ENCODE measurements at places on chromosomes 5 and 9.

DNA sequence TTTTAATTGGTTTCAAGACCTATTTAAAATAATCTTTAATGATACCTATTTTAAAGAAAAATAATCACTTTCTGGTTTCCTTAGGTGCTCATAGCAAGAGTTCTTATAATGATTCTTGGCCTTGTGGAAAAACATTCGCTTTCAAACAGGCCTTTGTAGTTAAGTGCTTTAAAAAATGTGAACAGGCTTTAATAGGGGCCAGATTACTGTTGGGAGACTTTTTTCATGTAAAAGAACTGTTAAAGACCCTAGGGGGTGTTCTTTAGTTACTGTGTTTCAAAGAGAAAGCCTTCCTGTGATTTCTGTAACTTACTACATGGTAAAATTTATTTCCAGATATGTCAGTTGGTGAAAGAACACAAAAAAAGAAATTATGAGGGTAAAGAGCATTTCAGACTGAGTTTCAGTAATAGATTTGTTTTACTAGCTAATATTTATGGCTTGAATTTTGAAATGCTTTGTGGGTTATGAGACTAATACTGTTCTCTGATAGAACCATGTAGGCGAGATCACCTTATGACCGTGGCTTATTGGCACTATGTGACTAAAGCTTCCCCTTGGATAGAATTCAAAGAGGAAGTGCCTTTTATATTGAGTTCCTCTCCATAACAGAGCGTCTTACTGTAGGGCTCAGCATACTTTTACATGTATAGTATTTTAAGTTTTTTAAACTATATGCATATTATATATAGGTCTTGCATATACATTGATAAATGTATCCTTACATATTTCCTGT lies 70.7 kb downstream of the CSNK1G3 start:
- DNase-seq: no peak

DNA sequence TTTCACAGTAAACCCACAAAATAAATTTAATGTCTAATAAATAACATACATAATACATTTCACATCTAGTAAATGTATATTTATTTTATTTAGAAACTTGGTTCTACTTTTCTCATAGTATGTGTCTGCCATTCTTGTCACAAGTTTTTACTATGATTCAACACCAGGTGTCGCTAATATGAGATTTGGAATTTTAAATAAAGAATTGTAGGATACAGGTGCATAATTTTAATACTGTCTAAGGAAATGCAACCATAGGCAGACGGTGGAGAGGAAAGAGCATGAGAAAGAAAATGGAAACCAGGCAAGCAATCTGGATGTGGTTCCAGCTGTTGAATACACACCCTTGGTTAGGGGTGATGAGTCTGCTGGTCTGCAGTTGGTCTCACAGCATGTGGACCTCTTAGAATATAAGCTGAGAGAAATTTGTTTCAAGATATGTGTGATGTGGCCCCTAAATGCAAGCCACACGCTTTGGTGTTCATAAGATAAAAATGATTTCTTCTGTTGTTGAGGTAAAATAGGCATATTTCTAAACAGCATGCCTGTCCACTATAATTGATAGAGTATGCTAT lies 114.7 kb upstream of the TXNDC8 start:
- DNase-seq: no peak

- no peak for DNase-seq
Measured at GRCh38 chr5:107612541-107612940, 58.2 kb downstream of the EFNA5 start.

DNA sequence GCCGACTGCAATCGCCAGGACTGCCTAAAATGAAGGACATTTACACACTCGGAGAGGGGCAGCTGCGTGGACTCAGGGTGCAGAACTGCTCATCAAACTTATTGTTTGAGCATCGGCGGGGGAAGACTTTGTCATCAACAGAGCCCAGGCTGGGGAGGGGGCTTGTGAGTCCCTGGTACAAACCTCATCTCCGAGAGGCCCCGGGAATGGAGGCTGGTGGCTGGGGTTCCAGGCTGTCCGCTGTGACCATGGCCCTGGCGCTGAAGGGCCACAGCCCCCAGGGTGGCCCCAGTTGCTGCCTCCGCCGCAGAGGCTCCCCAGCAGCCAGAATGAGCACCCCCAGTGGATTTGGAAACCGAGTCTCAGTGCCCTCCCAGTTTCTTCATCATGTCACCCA lies 46.1 kb upstream of the RNU6ATAC start:
- no peak for DNase-seq

DNA sequence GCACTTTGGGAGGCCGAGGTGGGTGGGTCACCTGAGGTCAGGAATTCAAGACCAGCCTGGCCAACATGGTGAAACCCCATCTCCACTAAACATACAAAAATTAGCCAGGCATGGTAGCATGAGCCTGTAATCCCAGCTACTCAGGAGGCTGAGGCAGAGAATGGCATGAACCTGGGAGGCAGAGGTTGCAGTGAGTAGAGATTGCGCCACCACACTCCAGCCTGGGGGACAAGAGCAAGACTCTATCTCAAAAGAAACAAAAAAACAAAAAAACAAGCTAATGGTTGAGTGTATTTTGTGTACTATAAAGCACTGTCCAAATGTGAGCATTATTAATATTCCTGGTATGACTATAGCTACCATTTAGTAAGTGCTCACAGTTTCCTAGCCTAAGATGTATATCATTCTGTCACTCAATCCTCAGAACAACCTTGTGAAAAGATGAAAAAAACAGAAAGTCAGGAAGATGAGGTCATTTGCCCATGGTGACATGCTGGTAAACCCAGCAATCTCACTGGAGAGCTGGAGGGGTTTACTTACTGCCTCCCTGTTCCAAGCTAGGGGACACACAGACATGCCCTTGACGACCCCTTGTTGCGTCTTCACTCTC lies 27.7 kb downstream of the ARHGEF37 start:
- no peak for DNase-seq

GRCh38 chr5:177404641-177405179 lies 4.2 kb upstream of the PFN3 start:
- no peak for DNase-seq

- no peak for DNase-seq
Measured at GRCh38 chr9:18253950-18254349, 220.0 kb upstream of the ADAMTSL1 start.

DNA sequence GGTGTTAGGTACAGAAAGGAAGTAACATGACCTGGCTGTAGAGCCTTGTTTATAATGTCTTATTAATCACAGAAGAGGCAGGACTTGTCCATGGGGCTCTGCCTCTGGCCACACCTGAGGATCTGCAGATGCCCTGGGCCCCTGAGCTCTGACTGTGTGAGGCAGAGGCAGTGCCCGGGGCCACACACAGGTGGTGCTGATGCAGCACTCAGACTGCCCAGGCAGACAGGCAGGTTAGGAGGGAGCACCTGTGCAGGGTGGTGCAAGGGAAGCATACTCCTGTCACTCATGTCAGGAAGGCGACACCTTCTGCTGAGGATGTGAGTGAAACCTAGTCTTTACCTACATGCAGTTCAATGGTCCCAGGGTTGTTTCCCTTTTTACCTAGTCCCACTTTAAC lies 88.7 kb downstream of the CFAP90 start:
- DNase-seq: no peak

DNA sequence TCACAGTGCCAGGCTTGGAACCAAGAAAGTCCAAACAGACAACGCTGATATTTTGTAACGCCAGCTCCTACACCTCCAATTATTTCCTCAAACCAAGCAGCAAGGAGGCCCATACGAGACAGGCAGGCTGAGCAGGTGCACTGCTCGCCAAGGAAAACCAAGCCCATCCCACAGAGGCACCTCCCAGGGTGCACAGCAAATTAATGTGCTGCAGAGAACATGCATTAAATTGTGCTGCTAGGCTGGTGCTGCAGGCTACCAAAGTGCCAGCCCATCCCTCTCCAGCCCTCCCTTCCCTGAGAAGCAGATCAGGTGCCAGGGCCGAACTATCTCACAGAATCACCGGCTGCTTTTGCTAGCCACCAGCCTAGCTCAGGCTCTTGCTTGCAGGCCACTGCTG lies 137.8 kb downstream of the PAX5 start:
- no peak for DNase-seq

DNA sequence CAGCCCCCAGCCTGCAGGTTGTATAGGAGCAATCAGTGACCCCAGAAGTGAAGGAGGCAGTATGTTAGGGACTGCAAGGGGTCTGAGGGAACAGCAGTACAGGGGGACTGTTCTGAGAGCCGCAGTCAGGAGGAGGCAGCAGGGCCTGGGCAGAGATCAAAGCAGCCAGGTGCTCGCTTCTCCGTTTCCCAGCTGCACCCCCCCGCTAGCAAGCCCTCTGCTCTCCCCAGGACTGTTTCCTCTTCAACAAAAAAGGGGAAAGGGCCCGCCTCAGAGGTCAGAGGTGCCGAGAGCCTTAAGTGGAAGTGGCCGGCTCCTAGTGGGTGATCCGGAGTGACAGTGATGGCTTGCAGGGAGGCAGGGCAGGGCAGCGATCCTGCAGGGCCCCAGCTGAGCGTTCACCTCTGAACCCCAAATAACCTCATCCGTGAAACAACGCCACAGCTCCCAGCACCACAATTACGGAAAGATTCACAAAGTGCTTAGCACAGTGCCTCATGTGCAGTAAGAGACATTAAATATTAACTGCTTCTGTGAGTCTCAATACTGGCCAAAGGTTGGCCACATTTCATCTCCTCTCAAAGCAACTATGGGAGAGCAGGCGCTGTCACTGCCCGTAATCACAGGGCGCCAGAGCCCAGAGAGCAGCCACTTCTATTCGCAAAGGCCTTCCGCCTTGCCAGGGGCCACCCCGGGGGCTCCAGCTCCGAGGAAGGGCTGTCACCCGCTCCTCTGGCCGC lies 8.0 kb downstream of the CLPTM1L start:
- no peak for DNase-seq

- DNase-seq: no peak
Measured at GRCh38 chr5:107676702-107677101, 6.0 kb upstream of the EFNA5 start.

DNA sequence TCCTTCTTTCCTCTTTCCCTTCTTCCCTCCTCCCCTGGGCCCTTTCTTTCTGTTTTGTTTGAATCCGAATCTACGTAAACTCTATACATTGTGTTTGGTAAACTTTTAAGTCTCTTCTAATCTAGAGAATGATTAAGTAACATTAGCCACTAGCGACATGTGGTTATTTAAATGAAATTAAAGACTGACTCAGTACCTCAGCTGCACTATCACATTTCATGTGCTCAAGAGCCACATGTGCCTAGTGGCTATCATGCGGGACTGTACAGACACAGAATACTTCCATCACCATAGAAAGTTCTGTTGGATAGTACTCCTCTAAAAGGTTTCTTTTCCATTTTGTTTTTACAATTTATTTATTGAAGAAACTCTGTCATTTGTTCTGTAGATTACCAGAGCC lies 29.0 kb downstream of the DCTN4 start:
- DNase-seq: no peak

- no peak for DNase-seq
Measured at GRCh38 chr9:35357116-35357515, 132.8 kb upstream of the RUSC2 start.
